Dorsolateral prefrontal cortex (tissue), 122 donors: ENCODE measurements at places on chromosomes 2 and 18.
A peak's percentile ranks its signal among the peaks of the same experiment; 100 is the strongest.

DNA sequence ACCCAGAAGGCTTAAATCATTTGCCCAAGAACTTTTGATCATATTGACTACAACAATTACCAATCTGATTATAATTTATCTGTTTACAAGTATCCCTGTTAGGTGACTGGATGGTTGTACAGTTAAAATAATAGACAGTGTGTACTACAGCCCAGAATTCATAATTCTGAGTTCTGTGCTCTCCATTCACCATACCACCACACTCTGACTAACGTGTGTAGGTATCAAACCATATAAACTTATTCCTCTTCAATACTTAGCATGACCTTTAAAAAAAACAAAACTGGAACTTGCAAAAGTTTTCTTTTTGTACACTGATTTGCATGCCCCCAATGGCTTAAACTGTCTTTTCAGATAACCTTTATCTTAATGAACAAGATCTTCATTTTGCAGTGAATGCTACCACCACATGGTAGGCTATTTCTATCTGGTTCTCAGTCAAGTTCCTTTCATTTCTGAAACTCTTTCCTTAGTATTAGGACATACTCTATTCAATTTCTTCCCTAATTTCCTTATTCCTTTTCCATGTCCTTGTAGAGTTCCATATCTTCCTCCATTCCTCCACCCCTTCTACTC lies 50.9 kb downstream of the SOS1 start:
- no peak for DNase-seq

DNA sequence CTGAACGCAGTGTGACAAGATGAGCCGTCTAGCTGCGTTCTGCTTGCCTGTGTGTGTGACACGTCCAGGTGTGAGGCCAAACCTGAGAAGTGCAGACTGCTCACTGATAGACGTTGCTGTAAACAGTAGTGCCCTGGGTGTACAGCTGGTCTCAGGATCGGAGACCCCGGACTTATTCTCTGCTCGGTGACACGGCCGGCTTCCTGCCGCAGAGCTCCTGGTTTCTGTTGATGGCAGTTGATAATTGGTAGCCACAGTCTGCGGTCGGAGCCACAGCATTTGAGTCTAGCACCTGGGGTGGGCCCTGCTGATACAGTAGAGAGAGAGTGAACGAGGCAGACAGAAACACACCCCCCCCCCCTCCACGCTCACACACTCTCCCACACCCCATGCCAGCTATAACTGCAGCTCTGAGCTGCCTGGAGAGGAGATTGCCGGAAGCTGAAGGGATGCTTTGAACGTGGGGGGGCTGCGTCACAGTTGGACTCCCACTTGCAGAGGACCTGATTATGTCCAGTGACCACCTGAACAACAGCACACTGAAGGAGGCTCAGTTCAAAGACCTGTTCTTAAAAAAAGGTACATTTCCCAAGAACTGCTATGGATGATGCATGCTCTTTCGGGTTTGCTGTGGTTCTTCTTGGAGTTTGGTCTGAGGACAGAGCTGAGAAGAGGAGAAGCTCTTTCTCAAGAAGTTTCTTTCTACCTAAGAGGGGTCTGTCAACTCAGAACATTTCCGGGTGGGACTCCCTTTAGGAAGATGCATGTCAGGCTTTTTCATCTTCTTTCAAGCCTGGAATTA lies 114.0 kb downstream of the FAM210A start:
- DNase-seq = peak; percentile 81

GRCh38 chr2:240343548-240343947 lies 91.9 kb upstream of the GPC1 start:
- DNase-seq = no peak

DNA sequence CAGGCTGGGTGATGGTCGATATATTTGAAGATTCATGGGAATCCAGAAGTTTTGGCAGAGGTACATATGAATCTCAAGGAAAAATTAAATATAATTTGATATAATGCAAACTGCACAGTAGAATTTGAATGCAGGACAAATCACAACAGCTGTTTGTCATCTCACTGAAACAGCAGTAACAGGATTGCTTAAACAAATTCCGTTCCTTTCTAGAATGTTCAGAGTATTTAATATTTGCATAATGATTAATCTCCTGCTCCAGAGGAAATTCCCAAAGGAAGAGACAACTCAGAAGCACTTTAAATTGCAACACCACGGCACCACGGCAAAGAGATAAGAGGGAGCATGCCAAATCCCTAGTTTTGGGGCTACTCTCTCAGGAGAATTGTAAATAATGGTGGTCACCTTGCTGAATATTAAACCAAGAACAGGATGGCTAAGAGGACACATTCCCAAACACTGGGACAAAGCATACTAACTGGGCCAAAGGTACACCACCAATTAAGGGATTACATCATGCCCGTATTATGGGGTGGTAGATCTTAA lies 67.8 kb upstream of the MAP4K3 start:
- DNase-seq = no peak

GRCh38 chr2:160208655-160209515 lies 8.8 kb upstream of the ITGB6 start:
- no peak for DNase-seq
